ENCODE measurements at places on chromosomes 1 and 21.

DNA sequence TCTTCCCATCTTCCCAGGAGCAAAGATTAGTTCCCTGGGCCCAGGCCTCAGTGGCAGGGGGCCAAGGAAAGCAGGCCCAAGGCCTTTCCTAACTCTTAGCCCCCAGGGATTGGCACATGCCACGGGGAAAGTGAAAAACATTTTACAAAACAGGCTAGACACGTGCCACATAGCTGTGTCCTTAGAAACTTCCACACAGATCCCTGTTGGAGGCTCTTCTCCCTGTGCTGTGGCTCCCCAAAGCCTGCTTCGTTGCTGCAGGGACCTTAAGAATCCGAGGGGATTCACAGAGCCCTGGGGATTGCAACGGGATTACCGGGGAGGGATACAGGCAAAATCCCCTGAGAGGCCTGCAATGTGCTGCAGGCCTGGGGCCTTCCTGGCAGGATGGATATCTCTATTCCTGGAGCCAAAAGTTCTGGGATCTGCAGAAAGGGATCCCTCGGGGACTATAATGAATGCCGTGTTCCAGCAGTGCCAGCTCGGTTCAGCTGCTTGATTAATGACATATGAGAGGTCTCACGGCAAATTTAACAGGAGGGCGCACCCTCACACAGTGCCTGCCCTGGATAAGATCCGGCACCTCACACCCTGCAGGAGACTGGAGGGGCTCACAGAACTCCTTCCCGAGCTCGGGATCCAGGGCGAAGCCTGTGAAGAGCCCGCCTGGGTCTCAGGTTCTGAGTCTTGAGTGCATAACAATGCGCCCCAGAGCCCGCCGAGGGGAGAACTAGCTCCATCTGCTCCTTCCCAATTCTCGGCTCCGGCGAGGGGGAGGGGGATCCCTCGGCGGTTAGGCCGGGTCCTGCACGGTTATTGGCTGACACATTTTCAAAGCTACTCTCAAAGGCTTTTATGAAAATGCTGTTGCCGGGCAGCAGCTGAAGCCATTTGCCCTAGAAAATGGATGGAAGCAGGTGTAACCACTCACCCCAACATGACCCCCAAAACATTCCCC is 15.3 kb upstream of the RGS8 start:
- no peak for DNase-seq

DNA sequence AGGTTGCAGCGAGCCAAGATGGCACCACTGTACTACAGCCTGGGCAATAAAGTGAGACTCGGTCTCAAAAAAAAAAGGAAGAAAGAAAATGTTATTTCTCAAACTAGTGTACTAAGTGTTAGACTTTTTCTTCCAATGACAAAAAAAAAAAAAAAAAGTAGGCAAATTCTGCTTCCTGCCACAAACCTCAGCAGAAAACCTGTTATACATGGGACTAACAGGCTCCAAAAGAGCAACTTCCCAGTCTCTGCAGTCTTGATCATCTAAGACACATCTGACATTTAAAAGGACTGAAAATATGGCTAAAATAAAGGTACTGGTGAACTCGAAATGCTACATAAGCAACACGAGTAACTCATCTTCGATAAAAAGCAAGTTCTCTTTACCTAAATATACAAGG is 59.6 kb downstream of the HSF2BP start:
- DNase-seq = no peak

GRCh38 chr1:236502579-236502971 is 21.2 kb upstream of the LGALS8 start:
- no peak for DNase-seq

DNA sequence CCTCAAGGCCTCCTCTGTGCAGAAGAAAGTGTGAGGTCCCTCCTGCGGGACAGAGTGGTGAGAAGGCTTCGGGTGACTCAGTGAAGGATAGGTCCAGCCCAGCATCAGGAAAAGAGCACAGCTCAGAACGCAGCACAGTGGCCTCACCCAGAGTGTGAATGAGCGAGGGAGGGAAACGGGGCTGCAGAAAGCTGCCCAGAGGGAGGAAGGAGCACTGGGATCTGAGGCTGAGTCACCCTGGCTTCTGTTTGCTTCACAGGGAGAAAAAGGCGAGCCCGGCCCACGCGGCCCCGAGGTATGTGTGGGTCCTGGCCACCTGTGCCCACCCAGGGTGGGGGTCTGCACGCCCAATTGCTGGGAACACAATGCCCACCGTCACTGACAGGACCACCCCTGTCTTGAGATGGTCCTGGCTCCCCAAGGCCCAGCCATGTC is 24.3 kb downstream of the COL6A2 start:
- no peak for DNase-seq

DNA sequence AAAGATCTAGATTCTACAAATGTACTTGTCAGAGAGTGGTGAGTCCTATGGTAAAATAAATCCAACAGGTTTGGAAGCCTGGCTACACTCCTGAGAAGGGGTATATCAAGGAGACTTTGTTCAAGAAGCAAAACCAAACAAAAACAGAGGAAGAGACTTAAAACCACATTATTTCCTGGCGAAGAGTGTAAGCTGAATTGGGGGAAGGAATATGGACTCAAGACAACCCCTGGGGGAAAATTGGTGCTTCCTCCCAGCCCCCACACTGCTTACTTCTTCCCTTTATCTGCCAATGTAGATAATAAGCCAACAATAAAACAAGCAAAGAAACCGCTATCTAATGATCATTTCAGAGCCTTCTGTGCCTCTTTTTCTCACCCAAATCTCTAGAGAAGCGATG is 48.4 kb upstream of the ZBTB18 start:
- no peak for DNase-seq

DNA sequence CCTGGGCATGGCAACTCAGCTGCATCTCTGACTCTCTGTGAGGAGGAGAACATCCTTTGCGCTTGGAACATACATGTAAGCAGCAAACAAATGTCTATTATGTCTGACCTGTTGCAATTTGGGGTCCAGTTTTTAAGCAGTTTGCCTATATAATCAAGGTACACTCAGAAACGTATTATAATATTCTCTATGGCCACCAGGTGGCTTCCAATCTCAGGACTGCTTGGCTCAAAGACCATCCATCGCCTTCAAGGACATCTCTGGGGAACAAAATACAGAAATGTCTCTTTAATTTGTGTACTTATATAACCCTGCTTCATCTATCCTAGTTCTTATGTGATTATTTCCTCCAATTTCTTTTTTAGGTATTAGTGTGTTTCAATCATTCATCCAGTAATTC is 227.2 kb downstream of the OLFM3 start:
- no peak for DNase-seq

GRCh38 chr21:34881839-34882371 is 167.2 kb downstream of the RUNX1 start:
- DNase-seq = no peak

GRCh38 chr1:169460191-169460833 is 25.4 kb downstream of the SLC19A2 start:
- no peak for DNase-seq

GRCh38 chr1:48294656-48295055 is 72.1 kb downstream of the SLC5A9 start:
- no peak for DNase-seq

GRCh38 chr21:45917241-45917640 is 64.3 kb upstream of the COL6A1 start:
- no peak for DNase-seq

GRCh38 chr1:8663915-8664329 is 153.5 kb downstream of the RERE start:
- no peak for DNase-seq

GRCh38 chr1:24384251-24385090 is 29.1 kb downstream of the STPG1 start:
- no peak for DNase-seq

DNA sequence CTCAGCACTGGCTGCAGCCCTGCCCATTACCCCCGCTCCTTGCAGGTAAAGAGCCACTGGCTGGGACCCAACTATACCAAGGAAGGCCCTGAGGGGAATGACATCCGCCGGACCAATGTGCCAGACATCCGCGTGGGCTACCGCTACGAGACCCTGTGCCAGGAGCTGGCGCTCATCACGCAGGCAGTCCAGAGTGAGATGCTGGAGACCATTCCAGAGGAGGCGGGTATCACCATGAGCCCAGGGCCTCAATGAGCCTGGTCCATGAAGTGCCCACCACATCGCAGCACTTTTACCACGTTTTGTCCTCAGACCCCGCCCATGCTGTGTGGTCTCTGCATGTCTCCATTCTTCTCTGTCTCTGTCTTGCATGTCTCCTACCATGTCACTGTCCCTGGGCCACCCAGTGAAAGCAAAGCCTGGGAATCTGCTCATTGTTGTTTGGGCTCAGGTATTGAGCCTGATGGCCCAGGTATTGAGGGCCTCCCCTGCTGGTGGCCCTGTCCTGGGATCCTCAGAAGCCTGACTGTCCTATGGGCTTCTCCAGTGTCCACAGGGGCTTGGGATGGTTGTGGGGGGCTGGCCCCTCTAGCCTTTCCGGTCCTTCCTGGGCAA is 11.4 kb downstream of the AMPD2 start:
- no peak for DNase-seq

- no peak for DNase-seq
These were observed 6.0 kb upstream of the AGO1 start for GRCh38 chr1:35876988-35877387.

- no peak for DNase-seq
These were observed 18.4 kb downstream of the CAPZA1 start for GRCh38 chr1:112638110-112638428.

DNA sequence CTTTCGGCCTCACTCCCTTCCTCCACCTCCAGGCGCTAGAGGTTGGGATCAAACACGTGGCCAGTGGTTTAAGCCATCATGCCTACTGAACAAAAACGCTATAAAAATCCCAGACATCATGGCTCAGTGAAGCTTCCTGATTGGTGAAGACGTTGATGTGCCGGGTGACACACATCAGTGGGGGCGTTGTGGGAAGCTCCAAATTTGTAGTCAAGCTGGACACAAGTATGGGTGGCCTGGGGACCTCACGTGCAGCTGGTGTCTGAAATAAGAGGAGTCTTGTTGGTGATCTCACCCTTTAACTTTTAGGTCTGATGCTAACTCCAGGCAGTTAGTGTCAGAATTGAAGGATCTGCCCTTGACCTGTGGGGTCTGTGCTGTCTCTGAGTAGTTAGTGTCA is 6.7 kb downstream of the CFAP298 start:
- no peak for DNase-seq

- no peak for DNase-seq
These were observed 5.3 kb downstream of the RXFP4 start for GRCh38 chr1:155946633-155947219.

- no peak for DNase-seq
These were observed 51.8 kb upstream of the COL18A1 start for GRCh38 chr21:45353200-45353599.

Measured in activated naive CD4-positive, alpha-beta T cell (primary cell).